ENCODE measurements at places on chromosomes 2 and 18.

GRCh38 chr2:632471-632870 lies 44.7 kb downstream of the TMEM18 start:
- no peak for DNase-seq

- DNase-seq: no peak
Measured at GRCh38 chr2:128311755-128312341, 6.8 kb downstream of the HS6ST1 start.

- DNase-seq: no peak
Measured at GRCh38 chr2:207796585-207797350, 27.1 kb upstream of the FZD5 start.

- DNase-seq: no peak
Measured at GRCh38 chr2:196162586-196163175, 8.7 kb downstream of the STK17B start.

- DNase-seq: no peak
Measured at GRCh38 chr2:163347982-163348856, 387.6 kb downstream of the FIGN start.

GRCh38 chr2:236747426-236747825 lies 177.8 kb downstream of the ACKR3 start:
- no peak for DNase-seq

DNA sequence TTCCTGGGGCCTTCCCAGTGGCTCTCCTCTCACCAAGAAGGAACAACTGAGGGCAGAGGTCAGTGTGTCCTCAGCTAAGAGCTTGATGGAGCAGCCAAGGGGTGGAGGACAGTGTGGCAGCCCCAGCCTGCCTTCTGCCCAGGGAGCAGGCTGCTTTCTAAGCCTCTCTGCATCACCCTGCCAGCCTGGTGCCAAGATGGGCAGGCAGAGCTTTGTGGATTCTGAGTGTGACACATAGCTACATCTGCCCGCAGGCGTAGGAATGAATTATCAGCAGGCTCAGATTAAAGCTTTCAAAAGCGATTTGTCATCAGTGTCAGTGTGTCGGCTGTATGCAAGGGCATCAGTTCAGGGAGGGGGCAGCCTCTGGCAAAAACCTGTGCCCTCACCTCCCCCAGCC lies 8.7 kb downstream of the MAL start:
- DNase-seq: no peak

- DNase-seq: no peak
Measured at GRCh38 chr2:121260370-121261154, 24.4 kb downstream of the TFCP2L1 start.

GRCh38 chr18:22466608-22467395 lies 49.1 kb upstream of the CTAGE1 start:
- DNase-seq: no peak

GRCh38 chr18:45227001-45227742 lies 388.1 kb upstream of the SLC14A2 start:
- DNase-seq: no peak

DNA sequence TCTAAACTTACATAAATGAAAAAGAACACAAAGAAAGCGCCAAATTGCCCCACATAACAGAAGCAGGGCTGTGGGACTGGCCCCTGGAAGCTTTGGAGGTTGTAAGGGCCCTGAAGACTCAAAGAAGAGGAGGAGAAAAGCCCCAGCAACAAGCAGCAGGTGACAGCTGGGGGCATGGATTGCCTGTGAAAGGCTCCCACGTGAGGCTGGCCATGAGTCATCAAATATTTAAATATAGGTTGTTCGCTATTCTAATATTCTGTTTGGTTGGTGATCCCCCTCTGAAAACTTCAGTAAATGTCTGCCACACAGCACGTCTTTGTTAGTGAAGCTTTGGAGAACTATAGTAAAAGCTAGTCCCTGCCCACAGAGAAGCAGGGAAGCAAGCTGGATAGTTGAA lies 132.4 kb downstream of the MREG start:
- DNase-seq: no peak

DNA sequence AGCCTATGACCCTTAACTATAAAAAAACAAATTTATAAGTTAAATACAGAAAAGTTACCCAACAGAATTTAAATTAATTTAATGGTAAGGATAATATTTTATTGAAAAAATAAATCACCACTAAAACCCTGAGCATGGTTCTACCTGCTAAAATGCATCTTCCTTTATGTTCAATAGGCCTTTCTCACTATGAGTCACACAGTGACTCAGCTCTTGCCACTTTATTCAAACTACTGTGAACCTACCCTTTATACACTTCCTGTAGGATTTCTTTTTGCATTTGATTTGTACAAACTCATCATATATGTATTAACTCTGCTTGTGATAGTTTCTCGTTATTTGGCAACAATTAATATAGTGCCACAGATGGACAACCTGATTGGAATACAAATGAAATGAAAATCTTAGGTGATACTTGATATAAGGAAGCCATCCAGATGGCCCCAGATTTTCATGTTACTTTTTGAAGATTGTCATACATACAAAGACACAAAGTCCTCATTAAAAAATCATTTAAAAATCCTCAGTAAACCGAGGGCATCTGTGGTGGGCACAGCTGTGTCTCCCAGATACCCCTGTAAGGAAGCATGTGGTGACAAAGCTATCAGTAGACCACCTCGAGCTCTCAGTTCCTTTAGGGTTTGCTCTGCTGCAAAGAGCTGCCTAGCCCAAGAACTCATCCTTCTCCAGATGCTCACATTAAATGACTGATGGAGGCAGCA lies 55.2 kb upstream of the COBLL1 start:
- peak; percentile 71 for DNase-seq

DNA sequence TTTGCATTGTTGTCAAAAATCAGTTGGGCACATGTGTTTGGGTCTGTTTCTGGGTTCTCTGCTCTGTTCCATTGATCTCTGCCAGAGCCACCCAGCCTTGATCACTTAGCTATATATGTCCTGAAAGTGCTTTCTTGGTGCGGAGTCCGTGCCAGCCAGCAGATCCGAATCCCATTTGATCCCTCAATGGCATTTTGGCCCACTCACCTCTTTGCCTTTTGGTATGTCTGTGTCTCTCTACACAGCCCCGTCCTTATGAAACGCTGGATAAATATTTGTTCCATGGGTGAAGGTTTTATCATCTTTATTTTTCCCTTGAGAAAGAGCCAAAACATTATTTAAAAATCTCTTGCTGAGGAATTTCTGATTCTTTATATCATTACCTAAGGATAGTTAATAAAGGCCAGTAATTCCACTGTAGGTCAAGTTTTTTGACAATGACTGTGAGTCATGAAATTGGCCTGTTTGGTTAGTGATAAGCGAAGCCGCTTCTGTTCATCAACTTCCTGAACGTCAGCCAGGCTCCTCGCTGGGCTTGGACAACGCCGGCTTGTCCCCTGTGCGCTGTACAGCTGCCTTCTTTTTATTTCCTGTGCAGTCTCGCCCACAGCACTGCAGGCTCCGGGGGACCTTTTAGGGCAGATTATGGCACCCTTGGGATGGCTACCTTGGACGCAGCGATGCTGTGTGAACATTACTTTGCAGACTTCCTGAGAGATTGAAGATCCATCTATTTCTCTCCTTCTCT lies 24.9 kb downstream of the MTCL1 start:
- no peak for DNase-seq

DNA sequence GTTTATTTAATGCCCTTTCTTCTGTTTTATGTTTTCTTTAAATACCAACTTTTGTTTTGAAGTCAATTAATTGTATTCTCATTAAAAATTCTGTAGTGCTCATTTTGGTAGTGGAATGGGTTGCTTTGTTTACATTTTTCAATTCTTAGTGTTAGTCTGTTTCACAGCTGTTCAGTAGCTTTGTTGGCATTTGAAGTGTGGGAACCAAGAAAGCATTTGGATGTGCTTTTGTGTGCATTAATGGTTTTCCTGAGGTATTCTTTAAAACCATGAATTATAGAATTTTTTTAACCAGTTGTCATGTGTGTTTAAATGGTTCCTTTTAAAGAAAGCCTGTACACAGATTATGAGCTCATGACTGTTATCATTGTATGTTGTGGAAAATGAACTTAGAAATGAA lies 19.7 kb downstream of the MIB1 start:
- DNase-seq: no peak

DNA sequence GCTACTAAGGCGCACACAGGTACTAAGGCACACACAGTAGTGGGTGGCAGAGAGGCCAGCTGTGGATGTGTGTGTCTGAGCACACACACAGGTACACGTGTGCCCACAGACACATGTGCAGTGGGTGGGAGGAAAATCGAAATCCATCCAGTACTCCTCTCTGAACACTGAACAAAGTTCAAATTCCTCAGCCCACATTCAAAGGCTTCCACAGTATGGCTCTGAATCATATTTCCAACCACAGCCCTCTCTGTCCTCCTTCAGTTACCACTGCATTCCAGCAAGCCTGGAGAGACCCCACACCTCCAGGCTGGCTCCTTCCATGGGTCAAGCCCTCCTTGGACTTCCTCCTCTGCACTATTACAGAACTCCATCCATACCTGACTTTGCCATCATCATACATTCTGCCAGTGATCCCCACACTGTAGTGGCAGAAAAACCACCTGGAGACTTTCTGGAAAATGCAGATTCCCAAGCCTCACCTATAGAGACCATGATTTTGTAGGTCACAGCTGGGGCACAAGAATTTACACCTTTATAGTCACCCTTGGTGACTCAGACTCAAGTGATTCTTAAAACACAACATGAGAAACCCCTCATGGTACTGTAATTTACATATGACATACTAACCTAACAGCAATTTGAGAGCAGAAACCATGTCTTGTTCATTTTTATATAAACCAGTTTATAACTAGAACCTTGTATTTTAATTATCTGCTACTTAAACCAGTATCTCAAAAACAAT lies 31.4 kb downstream of the EPG5 start:
- no peak for DNase-seq

DNA sequence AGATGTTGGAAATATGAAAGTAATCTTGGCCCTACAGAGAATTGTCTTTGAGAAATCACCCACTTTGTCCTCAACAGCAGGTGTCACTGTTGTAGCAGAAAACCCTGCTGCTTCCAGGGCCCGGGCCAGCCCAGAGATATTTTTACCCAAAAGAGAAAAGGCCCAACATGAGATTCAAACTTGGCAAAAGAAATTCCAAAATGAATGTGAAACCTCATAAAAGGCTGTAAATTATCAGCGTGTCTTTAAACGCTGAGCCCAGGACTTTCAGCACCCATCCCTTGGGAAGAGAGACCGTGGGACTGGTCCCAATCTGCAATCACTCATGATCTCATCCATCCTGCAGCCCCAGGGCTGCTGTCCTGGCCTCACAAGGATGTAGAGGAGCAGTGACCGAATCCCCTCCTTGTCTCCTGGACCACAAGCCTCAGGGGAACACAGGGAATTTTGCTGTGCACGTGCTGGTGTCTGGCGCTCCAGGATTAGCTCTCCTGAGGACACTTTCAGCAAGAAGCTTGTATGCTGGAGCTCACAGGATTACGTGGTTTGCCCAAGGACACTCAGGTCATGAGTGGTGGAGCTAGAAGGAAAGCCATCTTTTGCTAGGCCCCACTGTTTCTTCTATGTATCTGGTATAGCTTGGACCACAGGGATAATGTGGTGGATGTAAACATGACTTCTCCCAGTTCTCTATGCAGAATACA lies 202.1 kb downstream of the RNF144A start:
- DNase-seq: peak; percentile 18

DNA sequence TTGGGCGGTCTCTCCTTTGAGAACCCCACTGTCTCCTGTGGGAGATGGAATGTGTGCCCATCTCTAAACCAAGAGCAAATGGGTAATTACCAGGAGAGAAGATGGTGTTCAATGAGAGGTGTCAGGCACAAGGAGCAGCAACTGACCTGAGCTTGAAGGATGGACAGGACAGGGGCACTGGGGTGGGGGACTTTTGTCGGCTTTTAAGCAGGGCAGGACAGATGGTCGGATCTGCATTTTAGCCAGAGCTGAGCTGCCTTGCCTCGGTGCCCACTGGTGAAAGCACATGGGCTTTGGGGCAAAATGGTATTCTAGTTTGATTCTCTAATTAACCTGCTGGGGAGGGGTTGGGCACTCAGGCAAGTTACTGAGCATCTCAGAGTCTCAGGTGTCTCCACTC lies 98.0 kb downstream of the INHBB start:
- DNase-seq: no peak

DNA sequence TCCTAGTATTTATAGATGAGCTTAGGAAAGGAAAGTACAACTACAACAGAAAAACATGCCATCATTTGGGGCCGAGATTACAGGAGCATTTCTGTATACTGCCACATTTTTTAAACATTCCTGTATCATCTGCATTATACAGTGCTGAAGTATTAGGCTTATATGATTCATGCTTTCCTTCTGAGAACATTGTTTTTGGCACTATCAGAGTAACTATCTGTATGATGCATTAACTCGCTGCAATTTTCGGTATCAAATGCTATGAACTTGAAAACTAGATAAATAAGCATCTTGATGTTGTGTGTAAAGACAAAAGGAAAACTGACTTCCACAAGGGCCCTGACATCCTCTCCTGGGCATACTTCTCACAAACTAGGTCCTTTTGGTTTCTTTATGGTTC lies 102.0 kb downstream of the RIT2 start:
- DNase-seq: no peak

GRCh38 chr2:144358979-144359541 lies 160.9 kb downstream of the ZEB2 start:
- peak; percentile 53 for DNase-seq

- DNase-seq: no peak
Measured at GRCh38 chr2:142723236-142723635, 154.2 kb upstream of the KYNU start.

DNA sequence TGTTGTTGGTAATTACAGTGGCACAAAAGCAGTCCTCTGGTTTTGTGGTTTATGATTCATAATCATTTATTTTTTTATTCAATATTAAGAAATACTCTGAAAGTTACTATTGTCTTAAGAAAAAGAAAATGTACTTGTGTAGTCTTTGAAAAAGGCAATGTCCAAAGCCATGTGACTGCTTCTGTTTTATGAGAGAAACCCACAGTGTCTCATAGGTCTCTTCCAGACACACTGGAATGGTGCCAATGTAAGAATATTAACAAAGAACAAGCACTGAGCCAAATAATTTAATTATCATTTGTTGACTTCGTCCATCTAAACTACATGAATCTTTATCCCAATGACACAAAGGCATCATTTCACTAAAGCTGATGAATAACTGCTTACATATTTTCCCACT lies 62.5 kb downstream of the RPRM start:
- DNase-seq: no peak

DNA sequence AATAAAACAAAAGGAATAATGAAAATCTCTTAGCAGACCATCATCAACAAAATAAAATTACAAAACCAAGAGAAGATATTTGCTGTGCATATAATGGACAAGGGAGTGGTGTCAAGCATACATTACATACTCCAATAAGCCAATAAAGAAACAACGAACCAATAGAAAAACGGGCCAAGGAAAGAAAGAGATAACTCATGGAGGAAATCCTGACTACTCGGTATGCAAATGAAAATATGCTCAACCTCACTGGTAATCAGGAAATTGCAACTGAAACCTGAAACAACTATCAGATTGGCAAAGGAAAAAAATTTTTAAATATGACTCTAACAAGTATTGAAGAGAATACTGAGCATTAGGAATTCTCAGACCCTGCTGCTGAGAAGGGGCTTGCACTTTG lies 84.7 kb downstream of the BCL2 start:
- DNase-seq: no peak

Data from activated CD4-positive, alpha-beta T cell treated with anti-CD3 and anti-CD28 coated beads, Interleukin-2, Interleukin-4, amounts not matched to agents 100 ng/mL and 50 ng/mL, durations not matched to agents 16 hours and 8 hours (primary cell).